ENCODE measurements at places on chromosomes 16 and 17.

GRCh38 chr17:31320241-31320640, 1.2 kb downstream of the EVI2A start:
- no peak for DNase-seq

DNA sequence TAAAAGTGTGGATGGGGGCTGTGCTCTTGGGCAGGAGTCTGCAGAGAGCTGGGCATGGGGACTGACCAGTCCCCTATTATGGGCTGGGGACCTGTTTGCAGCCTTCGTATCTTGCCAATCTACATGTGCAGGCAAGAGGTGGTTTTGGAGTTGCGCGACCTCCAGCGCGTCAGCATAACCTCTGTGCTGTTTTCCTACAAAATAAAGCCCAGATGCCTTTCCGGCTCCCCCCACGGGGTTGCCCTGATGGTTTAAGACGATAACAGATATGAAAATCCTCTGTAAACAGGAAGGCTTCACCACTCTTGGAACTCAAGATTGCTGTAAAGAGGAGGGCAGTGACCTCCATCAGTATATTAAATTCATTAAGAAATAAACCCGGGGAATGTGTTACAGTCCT, 16.5 kb upstream of the SPPL2C start:
- no peak for DNase-seq

DNA sequence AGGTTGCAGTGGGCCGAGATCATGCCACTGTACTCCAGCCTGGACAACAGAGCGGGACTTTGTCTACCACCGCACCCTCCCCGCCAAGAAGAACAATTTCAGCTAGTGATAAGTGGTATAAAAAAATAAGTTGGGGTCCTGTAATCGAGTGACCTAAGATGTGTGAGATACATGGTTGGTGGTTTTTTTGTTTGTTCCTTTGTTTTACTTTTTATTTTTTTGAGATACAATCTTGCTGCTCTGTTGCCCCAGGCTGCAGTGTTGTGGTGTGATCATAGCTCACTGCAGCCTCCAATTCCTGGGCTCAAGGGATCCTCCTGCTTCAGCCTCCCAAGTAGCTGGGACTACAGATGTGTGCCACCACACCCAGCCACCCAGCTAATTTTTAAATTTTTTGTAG, 58.7 kb downstream of the PITPNC1 start:
- no peak for DNase-seq

DNA sequence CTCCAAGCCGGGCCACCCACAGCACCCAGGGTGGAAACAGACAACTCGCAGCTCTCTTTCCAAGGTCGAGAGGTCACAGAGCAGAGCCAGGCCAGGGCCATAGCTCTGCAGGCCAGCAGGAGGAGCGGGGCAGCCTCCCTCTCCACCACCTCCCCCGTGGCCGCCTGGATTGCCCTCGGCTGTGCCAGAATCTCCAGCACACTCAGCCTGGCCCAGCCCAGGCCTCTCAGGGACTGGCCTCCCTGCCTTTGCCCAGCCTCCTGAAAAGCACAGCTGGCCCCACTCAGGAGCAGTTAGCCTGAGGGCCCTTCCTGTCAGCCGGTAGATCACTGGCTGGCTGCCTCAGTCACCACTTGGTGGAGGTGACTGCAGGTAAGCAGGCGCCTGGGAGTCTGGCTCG, 85.8 kb upstream of the SEC14L1 start:
- no peak for DNase-seq

GRCh38 chr17:80746262-80746935, 201.8 kb downstream of the RPTOR start:
- no peak for DNase-seq

DNA sequence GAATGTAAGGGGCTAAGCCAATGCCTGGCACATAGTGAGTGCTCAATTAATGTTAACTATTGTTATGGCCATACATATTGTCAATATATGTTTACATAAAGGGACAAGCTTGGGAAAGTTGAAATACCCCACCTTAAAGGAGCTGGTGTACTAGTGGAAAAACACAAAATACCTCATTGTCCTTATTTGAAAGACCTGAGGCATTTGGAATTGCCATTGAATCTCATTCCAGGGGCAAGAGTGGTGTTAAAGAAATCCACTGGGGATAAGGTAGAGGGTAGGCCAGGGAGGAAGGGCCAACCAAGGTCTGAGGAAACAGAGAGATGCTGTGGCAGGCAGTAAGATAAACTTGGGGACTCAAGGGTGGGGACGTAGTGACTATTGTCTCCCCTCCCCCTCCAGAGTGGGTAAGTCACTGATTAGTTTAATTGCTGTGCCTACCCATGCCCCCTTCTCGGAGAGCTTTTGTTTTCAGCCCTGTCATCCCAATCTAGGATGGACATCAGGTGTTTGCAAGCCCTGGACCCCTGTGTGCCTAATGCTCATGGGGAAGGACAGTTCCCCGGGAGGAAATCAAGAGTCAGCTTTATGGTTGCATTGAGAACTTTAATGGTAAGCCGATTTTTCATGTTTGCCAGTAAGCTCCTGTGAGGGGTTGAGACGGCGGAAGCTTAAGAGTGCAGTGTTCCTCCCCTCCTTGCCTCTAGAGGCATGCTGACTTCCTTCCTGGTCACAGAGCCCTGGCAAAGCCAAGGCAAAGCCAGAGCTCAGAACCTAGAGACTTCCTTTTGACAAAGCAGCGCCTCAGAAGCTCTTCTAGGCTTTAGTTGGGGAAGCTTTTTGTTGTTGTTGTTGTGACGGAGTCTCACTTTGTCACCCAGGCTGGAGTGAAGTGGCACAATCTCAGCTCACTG, 2.5 kb upstream of the HEATR9 start:
- DNase-seq, result no peak

DNA sequence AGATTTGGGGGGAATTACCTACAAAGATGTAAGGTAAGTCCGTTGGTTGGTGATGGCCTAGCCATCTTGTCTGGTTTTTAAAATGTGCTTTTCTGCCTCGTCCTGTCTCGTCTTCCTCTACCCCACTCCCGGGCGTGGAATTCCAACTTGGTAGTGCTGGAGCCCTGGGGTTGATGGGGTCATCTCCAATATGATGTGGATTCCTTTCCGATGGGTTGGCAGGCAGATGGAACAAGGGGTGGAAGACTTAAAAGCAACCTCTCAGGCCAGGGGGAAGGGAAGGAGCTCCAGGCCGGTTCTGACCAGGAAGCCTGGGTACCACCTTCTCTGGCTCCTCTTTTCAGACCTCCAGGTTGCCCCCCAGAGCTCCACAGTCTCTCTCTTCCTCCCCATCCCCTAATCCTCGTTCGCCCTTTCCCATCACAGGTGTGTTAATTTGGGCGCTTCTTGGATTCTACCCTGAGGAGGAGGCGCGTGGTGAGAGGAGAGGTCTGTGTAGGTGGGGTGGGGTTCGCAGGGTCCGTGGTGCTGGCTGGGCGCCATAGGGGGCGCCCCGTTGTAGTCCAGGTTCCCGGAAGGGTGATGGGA, 5.1 kb upstream of the HOXB2 start:
- no peak for DNase-seq

- peak; percentile 77 for DNase-seq
Measured at GRCh38 chr16:89700649-89701424, 668 bp downstream of the SPATA2L start.

DNA sequence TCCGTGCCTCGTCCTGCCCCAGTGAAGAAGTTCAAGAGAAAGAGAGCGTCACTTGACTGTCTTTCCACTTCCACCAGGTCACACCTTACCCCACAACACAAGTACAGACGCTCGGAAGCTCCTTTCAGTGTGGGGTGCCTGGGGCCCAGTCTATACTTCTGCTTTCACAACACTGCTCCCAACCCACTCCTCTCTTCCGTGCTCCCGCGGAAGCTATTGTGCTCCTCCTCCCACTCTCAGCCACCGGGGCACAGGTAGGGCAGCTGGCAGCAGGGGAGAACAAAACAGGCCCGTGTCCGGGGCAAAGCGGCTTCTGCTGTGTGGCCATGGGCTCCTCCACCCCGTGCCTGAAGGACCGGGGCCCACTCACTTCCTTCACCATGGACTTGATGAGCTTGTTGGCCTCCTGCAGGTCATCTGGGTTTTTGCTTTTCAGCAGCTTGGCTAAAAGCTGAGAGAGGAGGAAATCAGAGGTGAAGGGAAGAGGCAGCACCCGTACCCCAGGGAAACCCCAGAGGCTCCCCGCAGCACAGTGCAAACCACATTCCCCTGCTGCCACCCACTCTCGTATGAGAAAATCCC, 18.9 kb downstream of the GGA3 start:
- DNase-seq, result no peak

DNA sequence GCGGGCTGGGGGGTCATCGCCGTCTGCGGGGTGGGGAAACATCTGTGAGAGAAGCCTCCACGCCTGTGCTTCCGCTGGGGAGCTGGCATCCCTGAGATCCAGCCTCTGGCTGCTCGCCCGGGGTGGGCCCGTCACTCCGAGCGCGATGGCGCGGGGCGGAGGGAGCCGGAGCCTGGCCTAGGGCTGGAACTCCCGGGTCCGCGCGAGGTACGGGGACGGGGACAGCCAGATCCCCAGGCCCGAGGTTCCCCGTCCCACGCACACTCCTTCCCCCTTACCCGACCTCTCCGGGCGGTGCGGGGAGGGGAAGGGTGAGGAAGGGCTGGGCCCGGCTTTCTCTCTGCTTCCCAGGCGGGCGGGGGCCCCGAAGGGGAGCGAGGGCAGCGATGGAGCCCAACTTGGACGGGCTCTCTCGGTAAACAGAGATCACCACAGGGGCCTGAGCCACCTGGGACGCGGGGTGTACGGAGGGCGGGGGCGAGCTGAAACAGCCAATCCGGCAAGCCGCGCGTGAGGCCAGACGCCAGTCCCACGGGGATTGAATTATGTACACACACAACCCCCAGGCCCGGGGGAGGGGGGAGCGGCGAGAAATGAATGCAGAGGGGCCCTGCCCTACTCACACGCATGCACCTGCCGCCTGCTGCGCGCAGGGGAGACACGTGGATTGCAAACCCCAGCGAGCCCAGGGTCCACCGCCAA, at the start of gene SLC16A11:
Gene SLC16A11 (minus strand): TSS at position 596 of the 702 bp plus-strand sequence. CDS start 579 bp downstream, at position 17.
- DNase-seq, result no peak

GRCh38 chr16:81316176-81316496, 1.4 kb downstream of the GAN start:
- no peak for DNase-seq

- no peak for DNase-seq
Measured at GRCh38 chr16:56413381-56413780, 12.0 kb downstream of the AMFR start.

GRCh38 chr17:50458701-50459676, 9.7 kb downstream of the CHAD start:
- DNase-seq, result no peak

DNA sequence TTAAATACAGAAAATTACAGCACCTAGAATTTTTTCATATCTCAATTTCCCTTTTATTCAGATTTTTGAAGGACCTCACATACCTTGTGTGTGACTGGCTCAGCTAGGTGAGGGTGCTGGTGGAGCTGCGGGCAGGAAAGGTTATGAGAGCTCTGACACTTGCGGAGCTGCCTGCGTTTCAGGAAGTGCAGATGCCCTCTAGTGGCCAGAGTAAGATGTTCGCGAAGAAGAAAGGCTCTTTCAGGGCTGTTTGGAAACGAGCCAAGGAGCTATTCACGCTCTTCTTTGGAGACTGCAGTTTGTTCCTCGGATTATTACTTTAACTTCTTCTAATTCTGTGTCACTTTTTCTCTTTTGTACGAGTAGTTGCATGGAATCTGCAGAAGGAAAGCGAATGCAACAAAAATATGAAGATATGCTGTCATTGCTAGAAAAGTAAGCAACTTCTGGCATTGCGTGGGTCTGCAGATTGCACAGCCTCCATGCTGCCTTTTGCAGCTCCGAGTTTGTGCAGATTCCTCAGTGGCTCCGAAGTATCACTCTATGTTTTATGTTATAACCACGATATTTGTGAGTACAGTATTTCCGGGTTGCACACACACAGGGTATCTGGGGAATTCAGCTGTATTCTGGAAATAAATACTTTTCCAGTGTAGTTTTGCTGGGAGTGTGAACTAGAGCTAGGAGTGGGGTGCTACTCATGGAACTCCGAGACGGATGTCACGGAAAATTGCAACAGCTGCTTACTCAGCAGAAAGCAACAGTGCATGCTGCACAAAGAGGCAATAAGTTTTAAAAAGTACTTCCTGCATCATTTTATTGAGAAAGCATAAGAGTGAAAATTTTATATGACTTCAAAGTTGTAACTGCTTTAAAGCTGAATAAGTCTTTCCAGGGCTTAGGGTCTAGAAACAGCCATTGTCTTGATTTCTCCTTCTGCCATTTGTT, 46.3 kb downstream of the DNAH9 start:
- DNase-seq, result peak; percentile 89

DNA sequence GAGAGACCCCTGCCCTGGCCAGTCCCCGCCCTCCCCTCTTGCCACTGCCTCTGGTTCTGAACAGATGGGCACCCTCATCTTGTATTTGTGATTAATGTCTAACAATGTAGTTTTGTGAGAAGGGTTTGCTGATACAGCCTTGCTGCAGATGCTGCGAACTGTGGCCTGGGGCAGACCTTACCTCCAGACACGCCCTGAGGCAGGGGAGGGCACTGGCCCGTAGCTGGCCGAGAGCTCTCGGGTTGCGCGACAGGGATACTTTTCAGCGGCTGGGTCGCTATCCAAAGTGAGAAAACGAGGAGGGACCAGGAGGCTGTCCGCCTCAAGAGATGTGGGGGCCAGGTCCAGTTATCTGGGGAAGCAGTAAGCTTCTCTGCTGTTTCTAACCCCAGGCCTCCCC, 21.9 kb downstream of the STH start:
- no peak for DNase-seq

DNA sequence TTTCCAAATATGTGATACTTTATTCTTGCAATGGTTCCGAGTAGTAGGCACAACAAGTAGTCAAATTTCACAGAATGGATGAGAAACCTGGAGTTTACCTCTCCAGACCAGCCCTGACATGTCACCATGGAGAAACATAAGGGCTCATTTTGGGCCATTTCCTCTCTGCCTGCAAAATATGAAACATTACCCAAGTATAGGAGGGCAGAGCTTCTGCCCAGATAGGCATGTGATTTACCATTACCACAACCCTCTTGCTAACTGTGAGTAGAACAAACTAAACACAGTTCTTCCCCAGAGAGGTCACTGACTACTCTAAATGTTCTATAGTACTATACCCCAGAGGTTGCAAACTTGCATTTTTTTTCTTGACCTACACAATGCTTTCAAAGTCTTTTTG, 15.7 kb upstream of the KPNB1 start:
- no peak for DNase-seq

- no peak for DNase-seq
Measured at GRCh38 chr16:2523801-2524231, 3.6 kb downstream of the AMDHD2 start.

GRCh38 chr17:21463779-21464407, 87.7 kb downstream of the KCNJ12 start:
- no peak for DNase-seq

GRCh38 chr16:55435387-55435786, 43.6 kb upstream of the MMP2 start:
- DNase-seq, result no peak

DNA sequence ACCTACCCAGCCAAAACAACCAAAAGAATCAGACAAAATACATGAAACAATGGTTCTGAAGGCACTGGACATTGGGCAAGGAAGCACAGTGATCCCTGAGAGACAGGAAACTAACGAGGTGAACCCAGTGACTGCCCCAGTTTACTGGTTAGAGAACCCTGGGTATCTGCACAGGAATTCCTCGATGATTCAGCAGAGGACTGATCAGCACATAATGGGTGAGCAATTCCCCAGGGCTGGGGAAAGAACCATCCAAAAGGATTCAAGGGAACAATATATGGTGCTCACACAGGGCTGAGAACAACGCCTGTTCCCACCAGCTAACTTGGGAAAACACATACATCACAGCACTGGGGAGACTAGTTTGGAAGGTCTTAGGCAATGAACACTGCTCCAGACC, 167.2 kb downstream of the PARN start:
- peak; percentile 7 for DNase-seq
